Testis (tissue), 5 donors: ENCODE measurements at places on chromosomes 5 and 9. TPM values are rescaled to one million over a fixed set of nuclear protein-coding genes. Genes with fewer than 3 reads are reported as not detected.

KLF4 gene
- total RNA-seq: 61.1 TPM

ORM1 gene
- not detected for total RNA-seq

PAPPA gene
- total RNA-seq: 1.9 TPM

PKD2L2 gene
- total RNA-seq: 2.0 TPM

BHMT2 gene
- 10.1 TPM for total RNA-seq

SH3TC2 gene
- 130 TPM for total RNA-seq

COL23A1 gene
- total RNA-seq: 5.5 TPM

FASTKD3 gene
- 11.7 TPM for total RNA-seq

GFI1B gene
- 9.7 TPM for total RNA-seq

IFNB1 gene
- not detected for total RNA-seq

C8G gene
- 4.6 TPM for total RNA-seq
